ENCODE measurements at places on chromosomes 6 and 20.

DNA sequence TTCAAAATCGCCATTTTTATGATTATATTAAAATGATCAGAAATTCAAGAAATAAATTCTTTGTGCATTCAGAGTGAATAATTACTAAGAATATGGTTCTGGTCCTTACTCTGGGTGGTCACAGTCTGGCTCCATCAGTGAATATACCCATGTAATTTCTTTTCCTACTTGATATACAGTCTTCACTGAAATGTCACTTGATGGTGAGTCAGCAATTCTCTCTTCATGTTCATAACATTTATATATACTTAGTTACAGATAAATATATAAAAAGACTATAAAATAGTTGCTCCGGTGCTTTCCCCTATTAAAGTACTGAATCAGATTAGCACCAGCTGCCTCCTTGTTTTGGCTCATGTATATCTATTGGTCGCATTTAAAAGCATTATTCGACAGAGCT lies 56.4 kb upstream of the MTRF1L start:
- no peak for ATAC-seq

DNA sequence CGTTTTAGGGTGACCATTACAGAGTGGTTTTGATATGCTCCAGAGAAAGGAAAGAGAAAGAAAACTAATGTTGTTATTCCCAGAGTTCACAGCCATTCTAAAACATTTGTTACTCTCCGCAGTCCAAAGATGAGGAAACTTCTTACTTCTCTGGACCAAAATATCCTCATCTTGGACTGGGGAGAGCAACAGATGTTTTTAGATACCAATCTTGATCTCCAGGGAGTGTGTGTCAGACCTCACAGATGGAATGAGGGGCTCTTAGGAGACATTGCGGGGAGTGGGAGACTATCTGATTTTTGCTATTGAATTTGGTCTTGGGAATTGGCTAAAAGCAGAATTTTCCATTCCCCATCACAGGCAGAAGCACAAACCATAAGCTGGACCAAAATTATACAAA lies 110.8 kb downstream of the TNFAIP3 start:
- no peak for ATAC-seq

- ATAC-seq: no peak
Observed at GRCh38 chr6:5271926-5272325, 10.6 kb downstream of the FARS2 start.

- ATAC-seq: no peak
Observed at GRCh38 chr6:97674802-97675201, 391.8 kb upstream of the MMS22L start.

GRCh38 chr6:159013229-159013628 lies 13.2 kb upstream of the RSPH3 start:
- no peak for ATAC-seq

- ATAC-seq: no peak
Observed at GRCh38 chr6:164108869-164109769, 694.6 kb downstream of the QKI start.

- no peak for ATAC-seq
Observed at GRCh38 chr6:168699631-168700295, 258.8 kb downstream of the SMOC2 start.

DNA sequence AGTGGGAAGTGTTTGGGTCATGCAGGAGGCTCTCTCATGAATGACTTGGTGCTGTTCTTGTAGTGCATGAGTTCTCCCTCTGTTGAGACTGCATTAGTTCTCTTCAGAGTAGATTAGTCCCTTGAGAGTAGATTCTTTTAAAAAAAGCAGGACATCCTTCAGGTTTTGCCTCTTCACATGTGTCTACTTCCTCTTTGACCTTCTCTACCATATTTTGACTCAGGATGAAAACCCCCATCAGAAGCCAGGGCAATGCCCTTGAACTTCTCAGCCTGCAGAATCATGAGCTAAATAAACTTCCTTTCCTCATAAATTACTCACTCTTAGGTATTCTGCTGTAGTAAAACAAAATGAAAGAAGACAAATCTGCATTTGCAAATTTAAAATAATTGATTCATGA lies 170.3 kb downstream of the CD109 start:
- ATAC-seq: no peak

DNA sequence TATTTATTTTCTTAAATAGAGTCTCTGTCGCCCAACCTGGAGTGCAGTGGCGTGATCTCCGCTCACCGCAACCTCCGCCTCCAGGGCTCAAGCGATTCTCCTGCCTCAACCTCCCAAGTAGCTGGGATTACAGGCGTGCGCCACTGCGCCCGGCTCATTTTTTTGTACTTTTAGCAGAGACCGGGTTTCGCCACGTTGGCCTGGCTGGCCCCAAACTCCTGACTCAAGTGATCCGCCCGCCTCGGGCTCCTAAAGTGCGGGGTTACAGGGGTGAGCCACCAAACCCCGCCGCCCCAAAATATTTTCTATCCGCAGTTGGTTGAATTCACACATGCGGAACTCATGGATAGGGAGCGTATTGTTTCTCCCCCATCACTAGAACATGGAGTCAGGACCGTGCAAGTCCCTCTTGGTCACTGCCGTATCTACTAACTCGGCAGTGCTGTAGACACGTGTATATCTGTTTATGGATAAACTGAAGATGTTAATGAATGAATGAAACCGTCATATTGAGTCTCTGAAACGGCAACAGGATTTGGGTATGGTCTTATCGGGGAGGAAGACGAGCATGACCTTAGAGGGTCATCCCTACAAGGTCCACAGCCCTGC lies 904 bp downstream of the MKKS start:
- ATAC-seq: no peak

- ATAC-seq: no peak
Observed at GRCh38 chr6:37558168-37558567, 58.5 kb upstream of the CCDC167 start.

- ATAC-seq: no peak
Observed at GRCh38 chr20:62752181-62752670, 43.6 kb downstream of the NTSR1 start.

DNA sequence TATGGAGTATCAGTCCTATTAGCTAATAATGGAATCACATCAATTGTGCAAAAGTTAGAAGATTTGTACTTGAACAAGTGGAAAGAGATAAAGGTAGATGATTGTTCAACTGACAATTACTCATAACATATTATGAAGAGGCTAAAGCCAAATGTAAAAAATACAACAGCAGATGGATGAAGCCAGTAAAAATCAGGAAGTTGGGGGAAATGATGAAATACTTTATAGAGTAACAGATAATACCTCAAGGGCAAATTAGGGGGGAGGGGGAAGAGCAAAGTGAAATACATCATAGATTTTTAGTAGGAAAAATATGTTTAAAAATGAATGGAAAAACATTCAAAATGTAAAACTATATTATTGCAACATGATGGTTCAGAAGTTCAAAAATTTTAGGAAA lies 114.0 kb downstream of the PDSS2 start:
- no peak for ATAC-seq

DNA sequence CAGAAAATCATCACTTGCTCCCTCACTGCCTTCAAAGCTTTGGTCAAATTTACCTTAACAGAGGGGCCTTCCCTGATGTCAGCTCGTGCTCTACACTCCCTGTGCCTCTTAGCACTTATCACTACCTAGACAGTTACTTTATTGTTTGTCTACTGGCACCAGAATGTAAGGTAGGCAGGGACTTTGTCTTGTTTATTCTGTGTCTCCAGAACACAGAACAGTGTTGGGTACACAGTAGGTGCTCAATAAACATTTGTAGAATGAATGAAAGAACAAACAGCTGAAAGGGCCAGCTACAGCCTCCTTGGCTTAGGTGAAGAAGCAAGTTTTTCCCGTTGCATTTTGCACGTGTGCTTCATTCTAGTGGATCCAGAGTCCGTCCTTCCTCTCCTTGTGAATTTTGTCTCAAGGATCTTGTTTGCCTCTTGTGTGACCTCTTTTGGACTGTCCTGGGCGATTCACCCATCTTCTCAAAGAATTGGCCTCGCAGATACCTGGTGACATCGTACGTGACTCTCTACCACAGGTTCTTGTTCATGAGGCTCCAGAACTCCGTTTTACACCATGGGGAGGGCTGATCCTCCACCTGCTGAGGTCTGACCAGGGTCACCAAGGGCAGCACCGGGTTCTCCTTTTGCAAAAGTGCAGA lies 84.2 kb upstream of the ARMC2 start:
- ATAC-seq: no peak

- no peak for ATAC-seq
Observed at GRCh38 chr6:79369026-79369425, 134.5 kb upstream of the HMGN3 start.

DNA sequence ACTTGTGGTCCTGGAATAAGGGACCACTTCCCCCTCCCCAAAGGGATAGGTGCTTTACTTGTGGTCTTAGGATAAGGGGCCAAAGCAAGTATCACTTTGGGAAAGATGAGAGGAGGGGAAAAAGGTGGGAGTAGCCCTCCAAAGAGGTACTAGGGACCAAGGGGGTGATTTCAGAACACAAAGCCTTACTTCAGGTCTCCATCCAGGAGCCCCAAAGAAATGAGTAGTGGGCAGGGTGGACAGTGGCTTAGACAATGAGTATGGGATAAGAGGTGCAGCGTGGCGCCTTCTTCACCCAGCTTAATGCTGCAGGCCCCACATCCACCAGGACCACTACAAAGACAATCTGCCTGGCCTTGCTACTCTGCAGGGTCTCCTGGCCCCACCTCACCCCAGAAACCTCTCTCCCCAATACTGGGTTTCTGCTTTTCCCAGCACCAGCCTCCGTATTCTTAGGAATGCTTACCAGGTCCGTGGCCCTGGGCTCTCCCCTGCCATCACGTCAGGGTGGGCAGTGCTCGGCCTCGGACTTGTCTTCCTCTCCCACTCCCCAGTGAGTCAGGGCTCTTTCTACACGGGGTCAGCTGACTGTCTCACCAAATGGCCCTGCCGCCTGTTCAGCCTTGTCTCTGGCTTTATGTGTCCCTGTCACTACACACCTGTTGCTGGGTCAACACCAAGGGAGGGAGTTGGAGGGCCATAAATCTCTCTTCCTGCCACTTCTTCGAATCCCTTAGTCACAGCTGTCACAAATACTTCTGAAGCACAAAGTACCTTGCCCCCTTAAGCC lies 3.1 kb downstream of the NNAT start:
- no peak for ATAC-seq

DNA sequence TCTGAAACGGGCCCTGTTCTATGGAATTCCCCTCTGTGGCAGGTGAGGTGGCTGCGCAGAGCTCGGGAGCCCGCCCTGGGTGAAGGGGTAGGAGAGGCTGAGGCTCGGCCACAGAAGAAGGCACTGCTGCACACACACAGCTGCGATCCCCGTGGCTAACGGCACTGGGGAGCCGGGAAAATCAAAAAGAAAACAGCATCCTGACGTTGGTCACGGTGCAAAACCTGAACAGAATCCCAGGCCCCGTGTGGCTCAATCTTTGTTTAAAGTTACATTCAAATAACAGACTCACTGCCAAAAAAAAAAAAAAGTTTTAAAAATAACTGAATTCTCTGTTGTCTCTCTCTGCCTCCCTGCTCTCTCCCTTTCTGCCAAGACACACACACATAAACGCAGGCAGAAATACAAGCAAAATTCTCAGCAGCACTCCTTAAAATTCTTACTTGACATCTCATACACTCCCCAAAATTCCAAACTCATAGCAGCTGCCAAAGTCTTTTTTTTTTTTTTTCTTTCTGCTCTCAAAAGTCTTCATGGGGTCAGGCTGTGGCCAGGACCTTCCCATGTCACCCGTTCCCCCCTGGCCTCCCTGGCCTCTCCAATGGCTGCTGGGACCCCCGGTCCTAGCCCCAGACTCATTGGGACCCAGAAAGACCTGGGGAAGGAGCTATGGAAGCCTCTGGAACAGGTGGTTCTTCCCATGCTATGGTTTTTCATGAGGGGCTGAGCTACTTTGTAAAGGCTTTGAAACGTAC lies 248.8 kb downstream of the TTLL2 start:
- no peak for ATAC-seq

DNA sequence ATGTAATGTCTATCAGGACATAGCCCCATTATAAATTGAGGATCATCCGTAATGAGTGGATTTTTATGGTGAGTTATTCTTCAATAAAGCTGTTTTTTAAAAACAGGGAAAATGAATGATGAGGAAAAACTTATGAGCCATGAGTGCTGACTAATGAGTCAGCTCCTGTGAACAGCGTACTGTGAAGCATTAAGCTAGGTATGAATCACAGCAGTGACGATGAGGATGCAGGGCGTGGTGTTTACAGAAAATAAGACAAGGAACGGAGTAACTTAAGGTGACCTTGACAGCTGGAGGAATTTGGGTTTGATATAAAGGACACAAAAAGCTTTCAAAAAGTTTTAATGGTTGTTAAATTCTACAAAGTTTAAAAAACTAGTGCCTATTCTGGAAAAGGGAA lies 96.3 kb downstream of the FOXF2 start:
- peak; percentile 59 for ATAC-seq

DNA sequence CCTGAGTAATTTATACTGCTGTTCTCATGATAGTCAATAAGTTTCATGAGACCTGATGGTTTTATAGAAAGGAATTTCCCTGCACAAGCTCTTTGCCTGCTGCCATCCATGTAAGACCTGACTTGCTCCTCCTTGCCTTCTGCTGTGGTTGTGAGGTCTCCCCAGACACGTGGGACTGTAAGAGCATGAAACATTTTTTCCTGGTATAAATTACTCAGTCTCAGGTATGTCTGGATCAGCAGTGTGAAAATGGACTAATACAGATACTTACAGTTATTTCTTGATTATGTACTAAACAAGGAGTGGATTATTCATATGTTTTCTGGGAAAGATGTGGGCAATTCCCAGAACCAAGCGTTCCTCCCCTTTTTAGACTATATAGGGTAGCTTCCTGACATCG lies 1.9 kb upstream of the TRIM38 start:
- ATAC-seq: peak; percentile 71

- ATAC-seq: no peak
Observed at GRCh38 chr6:93550551-93551276, 131.4 kb upstream of the EPHA7 start.

GRCh38 chr6:169839029-169839481 lies 87.6 kb downstream of the ERMARD start:
- ATAC-seq: no peak

GRCh38 chr6:55897346-55897745 lies 22.0 kb upstream of the BMP5 start:
- ATAC-seq: no peak

DNA sequence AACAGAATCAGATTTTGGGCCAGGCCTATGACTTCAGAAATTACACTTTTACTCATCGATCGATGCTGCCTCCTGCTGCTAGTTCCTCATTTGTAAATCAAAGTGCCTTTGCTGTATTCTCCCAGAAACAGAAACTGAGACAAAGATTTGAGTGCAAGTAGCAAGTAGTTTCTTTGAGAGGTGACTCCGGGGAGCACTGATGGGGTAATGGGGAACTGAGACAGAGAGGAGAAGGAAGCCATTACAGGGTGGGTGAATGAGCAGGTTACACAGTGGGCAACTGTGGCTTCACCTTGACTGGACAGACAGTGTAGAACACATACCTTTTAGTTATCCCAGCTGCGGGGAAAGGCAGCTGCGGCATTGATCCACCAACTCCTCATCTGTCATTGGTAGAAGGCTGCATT lies 9.7 kb upstream of the CD40 start:
- ATAC-seq: peak; percentile 41

GRCh38 chr6:43840490-43841218 lies 70.6 kb downstream of the VEGFA start:
- ATAC-seq: no peak

- peak; percentile 91 for ATAC-seq
Observed at GRCh38 chr6:32369660-32370059, 2.0 kb downstream of the TSBP1 start.

Data from activated T-helper 17 cell treated with anti-CD3 and anti-CD28 coated beads, Interleukin-2, amount 50 U/mL, for 72 hours (primary cell).